ENCODE measurements at places on chromosomes 12 and 14.

- DNase-seq: no peak
Measured at GRCh38 chr12:97951717-97952116, 489.1 kb downstream of the RMST start.

DNA sequence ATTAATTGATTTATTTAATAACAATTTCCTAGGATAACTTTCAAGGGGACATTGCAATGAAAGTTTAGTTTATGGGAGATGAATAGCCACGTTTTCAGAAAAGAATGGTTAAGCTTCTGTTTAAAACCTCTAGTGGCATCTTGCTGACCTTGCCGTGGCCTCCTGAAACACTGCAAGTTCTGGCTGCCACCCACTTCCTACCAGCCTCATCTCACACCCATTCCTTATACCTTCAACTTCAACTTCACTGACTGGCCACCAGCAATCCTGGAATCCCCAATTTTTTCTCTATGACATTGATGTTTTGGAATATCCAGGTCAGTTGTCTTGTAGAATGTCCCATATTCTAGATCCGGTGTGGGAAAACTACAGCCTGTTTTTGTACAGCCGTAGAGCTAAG is 5.2 kb upstream of the HELB start:
- no peak for DNase-seq

DNA sequence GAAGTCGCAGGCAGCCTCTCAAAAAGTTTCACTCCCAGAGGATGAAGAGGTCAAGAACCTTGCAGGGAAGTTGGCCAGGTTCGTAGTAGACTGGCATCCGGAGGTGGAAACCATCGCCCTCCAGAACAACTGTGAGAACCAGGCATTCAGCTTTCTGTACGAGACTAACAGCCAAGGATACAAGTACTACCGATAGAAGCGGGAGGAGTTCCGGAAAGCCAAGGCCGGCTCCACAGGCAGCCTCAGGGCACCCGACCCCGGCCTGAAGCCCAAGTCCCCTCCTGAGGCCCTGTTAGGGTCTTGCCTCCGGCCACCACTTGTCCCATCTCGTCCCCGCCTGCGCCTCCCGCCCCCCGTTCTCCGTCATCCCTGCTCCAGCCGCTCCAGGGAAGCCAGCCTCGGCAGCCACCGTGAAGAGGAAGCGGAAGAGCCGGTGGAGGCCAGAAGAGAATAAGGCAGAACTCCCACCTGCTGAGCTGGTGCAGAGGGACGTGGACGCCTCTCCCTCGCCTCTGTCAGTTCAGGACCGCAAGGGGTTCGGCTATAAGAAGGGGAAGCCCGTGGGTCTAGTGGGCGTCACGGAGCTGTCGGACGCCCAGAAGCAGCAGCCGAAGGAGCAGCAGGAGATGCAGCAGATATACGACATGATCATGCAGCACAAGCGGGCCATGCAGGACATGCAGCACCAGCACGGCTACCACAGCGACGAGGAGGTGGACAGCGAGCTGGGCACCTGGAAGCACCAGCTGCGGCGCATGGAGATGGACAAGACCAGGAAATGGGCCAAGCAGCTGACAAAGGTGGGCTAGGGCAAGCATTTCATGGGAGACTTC is 366.8 kb upstream of the ATXN7L3B start:
- DNase-seq: no peak

GRCh38 chr14:38233218-38233617 is 22.7 kb downstream of the CLEC14A start:
- no peak for DNase-seq

- no peak for DNase-seq
Measured at GRCh38 chr14:32331206-32331605, 2.1 kb downstream of the AKAP6 start.

All from stimulated activated CD8-positive, alpha-beta memory T cell treated with anti-CD3 and anti-CD28 coated beads, Interleukin-4, amount 100 ng/mL, for 48 hours (primary cell).